NCI-H2171 treated with DMSO at 0.1 percent for 48 hours (cell line): ENCODE measurements at places on chromosomes 5 and 9.

GRCh38 chr5:164475339-164475977 lies 970.0 kb downstream of the MAT2B start:
- DNase-seq: no peak

GRCh38 chr9:136587145-136587943 lies 41.5 kb upstream of the NOTCH1 start:
- DNase-seq: no peak

GRCh38 chr5:114822863-114823262 lies 346.8 kb downstream of the TRIM36 start:
- DNase-seq: no peak

GRCh38 chr5:169404223-169404622 lies 103.3 kb upstream of the SLIT3 start:
- DNase-seq: no peak

DNA sequence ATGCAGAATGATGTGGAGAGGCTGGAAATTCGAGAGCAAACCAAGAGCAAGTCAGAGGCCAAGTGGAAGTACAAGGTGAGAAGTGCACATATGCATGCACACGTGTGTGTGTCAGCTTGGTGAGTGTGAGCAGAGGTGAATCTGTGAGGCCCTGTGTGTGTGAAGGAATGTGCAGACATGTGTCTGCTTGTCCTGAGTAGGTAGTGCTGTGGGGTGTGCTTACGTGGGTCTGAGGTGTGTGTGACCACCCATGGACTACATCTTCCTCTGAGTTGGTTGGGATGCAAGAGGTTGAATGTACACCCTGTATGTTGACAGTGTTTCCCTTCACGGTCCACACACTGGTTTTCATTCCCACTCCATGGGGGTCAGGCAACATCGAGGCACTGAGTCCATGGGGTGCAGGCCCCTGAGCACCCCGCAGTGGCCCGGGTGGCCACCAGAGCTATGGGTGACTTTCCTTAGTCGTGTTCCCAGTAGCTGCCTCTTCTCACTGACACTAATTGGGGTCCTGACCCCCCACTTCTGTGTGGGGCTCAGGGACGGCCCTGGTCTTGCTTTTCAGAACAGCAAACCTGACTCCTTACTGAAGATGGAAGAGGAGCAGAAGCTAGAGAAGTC lies 86.7 kb downstream of the PHF2 start:
- DNase-seq: no peak

DNA sequence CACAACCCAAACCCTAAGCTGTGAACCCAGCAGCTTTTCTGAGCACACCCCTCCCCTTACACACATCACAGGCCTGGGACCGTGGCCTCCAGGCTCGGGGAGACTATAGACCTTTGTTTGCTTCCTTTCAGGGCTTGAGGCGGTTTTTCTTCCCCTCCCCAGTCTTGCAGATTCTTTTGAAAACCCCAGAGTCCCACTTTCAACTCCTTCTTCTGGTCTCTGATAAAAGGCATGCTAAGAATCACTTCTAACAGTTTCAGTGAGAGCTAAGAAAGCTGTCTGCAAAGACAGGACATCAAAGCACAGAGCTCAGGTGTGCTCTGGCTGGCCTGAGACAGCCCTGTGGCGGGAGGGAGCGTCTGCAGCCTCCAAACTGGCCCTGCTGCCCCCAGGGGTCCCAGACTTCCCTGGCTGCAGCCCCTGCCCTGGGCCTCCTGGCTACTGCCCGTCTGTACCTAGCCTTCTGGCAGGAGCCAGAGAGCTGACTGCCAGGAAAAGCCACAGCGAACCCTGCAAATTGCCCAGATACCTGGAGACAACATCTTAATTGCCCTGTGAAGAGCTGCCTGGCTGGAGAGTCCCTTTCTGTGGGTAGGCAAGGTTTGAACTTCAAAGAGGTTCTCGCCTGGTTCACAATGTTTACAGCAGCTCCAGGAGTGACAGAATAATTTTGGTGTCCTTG lies 138.9 kb downstream of the GADD45G start:
- DNase-seq: no peak

GRCh38 chr9:97304586-97304985 lies 2.9 kb upstream of the CCDC180 start:
- DNase-seq: no peak

- DNase-seq: peak; percentile 3
Observed at GRCh38 chr5:175460126-175460525, 16.1 kb upstream of the DRD1 start.

DNA sequence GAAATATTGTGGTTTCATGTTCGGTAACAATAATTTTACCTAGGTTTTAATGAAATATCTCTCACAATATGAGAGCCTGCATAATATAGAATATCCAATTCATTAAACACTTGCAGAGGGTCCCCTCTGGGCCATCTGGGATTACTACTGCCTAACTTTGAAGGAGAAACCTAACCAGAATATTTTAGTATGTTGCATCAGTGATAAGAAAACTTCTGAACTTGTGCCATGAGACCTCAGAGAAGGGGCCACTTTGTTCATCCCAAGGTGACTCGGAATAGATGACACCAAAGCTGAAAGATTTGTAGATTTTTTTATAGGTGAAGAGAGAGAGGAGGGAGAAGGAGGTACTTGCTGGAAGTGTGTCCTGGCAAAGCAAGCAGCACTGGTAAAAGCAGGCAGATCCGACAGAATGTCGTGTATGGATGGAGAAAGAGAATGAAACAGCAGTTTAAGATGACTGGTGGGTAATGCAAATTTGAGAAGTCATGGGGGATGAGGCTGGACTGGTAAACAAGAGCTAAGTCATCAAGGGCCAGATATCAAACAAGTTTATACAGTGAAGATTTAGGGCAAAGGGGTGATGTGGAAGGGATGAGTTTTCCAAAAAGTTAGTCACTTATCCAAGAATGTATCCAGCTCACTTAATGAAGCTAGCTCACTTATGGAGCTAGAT lies 372.3 kb downstream of the ADGRV1 start:
- DNase-seq: no peak

GRCh38 chr9:93291536-93292287 lies 107.8 kb downstream of the WNK2 start:
- no peak for DNase-seq

DNA sequence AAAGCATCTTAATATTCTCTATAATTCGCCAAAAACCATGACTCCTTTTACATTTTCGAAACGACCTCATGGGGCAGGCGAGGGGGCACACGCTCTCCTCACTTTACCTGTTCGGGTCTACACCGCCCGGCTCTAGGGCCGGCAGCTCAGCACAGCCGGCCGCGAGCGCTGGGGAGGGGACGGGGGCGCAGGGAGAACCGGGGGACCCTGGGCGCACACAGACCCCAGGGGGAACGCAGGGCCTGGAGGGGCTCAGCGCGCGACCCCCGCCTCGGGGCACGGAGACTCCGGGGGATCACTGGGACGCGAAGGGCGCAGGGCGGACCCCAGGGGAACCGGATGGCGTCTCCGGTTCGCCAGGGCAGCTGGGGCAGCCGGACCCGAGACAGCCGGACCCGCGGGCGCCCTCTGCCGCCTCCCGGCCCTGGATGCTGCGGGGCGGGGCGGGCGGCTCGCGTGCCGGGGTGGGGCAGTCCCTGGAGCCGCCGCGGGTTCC lies at the start of gene AHRR:
AHRR (plus strand) TSS at position 485 of the 496 bp plus-strand sequence. CDS start 22,189 bp downstream, outside the sequence.
- DNase-seq: peak; percentile 46

DNA sequence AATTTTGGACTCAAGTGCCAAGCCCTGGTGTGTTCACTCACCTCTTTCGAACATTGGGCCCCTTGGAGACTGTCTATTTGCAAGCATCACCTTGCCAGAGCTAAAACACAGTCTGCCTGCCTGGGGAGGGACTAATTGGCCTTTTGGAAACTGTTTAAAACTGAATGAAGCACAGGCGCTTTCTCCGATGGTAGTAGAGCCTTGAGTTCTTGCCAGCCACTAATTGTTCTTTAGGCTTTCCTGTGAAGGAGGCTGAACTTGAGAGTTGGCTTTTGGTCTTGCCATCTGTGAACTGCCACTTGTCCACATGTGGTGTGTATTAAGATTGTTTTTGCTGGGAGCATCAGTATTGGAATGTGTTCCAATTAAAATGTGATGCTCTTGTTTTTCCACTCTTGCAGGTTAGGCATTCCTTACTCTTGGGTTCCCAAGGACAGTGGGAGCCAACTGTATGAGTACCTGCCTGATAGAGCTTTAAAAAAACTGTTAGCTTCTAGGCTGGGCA lies 26.0 kb downstream of the GARNL3 start:
- peak; percentile 89 for DNase-seq

GRCh38 chr5:174533751-174534241 lies 190.6 kb upstream of the MSX2 start:
- DNase-seq: no peak

- no peak for DNase-seq
Observed at GRCh38 chr9:114061830-114062474, 16.1 kb downstream of the AMBP start.

DNA sequence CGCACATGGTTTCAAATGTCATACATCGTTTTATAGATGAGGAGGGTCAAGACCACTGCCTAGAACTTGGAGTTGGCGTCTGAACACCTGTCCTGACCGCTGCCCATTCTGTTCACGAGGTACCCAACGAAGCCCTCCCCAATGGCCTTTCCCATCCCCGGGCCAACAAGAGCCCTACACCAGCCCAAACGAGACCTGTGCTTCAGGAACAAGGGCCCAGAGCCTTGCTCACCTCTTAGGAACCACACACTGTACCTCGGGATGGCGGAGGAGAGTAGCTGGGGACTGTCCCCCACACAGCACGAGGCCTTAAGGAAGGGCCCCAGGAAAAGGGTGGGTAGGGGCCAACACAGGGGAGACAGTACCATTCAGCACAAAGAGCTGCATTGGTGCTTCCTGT lies 3.0 kb downstream of the SURF6 start:
- DNase-seq: no peak

DNA sequence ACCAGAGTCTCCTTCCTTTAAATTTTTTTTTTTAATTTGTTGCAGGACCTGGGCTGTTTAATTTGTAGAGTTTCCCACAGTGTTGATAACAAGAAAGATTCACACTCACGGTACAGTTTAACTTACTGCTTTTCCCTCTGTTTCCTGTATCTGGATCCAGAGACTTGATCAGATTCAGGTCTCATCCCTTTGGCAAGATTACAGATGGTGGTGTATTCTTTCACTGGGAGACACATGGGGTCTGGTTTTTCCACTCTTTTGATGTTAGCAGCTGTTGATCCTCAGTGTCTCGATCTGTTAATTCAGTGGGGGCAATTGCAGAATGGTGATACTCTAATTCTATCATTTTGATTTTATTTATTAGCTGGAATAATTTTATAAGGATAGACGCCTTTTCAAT lies 75.4 kb upstream of the TNFAIP8 start:
- DNase-seq: peak; percentile 46

DNA sequence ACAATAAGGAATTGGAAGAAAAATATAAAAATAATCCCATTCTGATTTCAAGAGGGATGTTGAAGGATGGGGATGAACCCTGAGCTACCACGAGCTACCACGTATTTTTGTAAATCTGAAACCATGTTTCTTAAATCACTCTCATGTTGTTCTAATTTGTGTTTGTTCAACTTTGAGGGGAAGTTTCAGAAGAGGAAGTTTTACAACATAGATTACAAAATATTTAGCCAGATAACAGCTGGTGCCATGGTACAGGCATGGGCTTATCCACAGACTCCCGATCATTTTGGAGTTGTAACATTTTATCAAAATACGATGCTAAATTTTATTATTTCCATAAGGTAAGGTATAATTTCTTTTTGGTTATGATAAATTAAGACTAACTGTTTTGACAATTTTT lies 15.2 kb downstream of the CCDC125 start:
- no peak for DNase-seq

GRCh38 chr5:138792195-138792790 lies 39.1 kb downstream of the CTNNA1 start:
- DNase-seq: no peak

DNA sequence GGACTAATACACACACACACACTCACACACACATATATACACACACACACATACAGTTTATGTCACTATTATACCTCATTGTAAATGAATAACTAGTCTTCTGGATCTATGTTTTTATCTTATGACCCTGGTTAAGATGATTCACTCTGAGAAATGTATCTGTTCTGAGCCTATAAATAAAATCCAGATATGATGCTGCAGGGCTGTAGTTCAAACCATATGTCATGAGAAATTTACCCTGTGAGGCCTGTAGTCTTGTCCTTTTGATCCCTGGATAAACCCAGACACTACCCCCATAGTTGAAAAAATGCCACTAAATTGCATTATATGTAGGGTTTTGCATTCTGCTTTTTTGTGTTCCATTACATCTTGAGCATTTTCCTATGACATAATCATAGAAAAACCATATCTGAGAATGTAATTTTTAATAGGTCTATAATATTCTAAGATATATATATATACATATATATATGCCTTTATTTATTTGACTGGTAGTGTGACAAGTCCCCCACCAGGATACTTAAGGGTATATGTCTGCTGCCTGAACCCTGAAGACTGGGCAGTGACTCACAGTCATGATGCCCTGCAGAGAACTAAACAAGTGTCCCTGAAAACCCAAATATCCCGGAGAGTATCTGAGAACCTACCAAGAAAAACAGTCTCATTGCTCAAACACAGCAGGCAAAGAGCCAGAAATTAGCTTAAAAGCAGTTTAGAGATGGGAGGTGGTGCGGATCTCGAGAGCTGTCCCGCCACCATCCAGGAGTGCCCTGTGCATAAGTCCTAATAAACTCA lies 18.4 kb upstream of the ALDOB start:
- DNase-seq: no peak

DNA sequence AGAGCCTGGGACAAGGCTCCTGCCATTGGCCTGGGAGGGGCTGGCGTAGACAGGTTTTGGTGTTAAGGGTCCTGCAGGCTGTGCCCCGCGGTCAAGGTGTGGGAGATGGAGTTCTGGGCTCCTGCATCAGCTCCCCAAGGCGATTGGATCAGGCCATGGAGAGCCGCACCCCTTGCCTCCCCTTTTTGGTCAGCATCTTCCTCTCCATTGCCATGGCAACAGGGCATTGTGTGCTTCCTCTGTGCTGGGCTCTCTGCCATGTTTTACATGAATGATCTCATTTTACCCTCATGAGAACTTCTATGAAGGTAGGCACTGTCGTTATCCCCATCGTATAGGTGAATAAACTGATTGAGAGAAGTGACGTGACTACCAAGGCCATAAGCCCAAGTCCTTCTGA lies 344.3 kb upstream of the CLINT1 start:
- no peak for DNase-seq

GRCh38 chr5:86461169-86461956 lies 156.4 kb upstream of the COX7C start:
- DNase-seq: peak; percentile 21

- no peak for DNase-seq
Observed at GRCh38 chr5:56288873-56289601, 55.9 kb upstream of the ANKRD55 start.

GRCh38 chr9:35553670-35554543 lies 51.2 kb upstream of the TESK1 start:
- DNase-seq: no peak

DNA sequence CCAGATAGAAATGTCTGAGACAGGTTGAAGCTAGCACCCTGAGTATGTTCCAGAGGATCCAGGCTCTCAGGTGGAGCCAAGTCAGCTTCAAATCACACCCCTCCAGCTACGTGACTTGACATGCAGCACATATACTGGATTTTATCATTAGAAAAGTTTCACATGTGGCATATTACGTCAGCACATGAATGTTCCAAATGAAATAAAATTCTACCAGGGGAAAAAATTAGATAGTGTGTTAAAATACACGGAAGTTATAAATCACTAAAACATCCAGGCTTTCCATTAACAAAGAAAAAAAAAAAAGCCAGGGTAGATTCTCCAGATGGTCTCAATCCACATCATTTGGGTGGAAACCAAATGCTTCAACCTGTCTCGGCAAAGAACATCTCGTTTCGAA lies 251.6 kb downstream of the MPDZ start:
- no peak for DNase-seq

GRCh38 chr5:2027790-2028189 lies 145.1 kb upstream of the IRX4 start:
- no peak for DNase-seq
